ENCODE measurements at places on chromosomes 2 and 18. TPM values are rescaled to one million over a fixed set of nuclear protein-coding genes. Genes with fewer than 3 reads are reported as not detected.

Gene CNGA3
- not detected for total RNA-seq

Gene CCDC121
- total RNA-seq = 6.5 TPM

Gene AQP12B
- total RNA-seq = not detected

Gene ITGB6
- 0.29 TPM for total RNA-seq

Gene CHMP1B
- 68.2 TPM for total RNA-seq

Gene HOXD10
- total RNA-seq = 18.1 TPM

Gene PKDCC
- 4.8 TPM for total RNA-seq

Gene CYP27A1
- not detected for total RNA-seq

Gene SYT4
- total RNA-seq = not detected

Gene VWA3B
- total RNA-seq = not detected

Gene SNX17
- total RNA-seq = 226 TPM

Gene KIF3C
- 38.8 TPM for total RNA-seq

Gene SERPINB4
- not detected for total RNA-seq

Gene TMEM198
- 1.4 TPM for total RNA-seq

Gene SERPINB3
- not detected for total RNA-seq

Gene SPDYA
- not detected for total RNA-seq

Gene CNRIP1
- total RNA-seq = 11.4 TPM

All from A172 (cell line).